ENCODE measurements at places on chromosomes 13 and 19.

DNA sequence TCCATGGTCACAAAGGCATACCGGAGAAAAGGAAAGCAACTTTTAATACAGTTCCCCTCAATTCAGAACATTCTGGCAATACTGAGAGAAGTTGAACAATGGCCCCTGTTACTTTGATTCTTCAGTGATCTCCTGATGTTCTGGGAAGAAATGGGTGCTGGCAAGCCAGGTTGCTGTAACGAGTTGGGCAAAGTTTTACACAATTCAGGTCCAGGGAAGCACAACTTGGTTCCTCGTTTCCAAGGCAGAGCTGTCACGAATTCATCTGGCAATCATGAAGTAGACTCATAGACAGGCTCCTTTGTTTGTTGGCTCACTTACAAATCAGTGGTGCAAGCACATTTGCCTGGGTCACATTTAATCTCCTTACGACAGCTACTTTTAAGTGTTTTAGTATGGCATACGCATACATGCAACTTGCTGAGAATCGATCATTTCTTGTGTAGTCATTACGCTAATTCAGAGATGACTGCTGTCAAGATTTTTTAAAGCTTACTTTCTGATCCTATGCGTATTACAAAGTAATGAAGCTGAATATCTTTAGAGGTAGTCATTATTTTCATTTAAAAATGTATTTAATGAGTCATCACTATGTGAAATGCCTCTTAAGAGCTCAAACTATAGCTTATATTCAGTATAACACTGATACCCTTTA lies 174.7 kb downstream of the GPC5 start:
- no peak for DNase-seq

DNA sequence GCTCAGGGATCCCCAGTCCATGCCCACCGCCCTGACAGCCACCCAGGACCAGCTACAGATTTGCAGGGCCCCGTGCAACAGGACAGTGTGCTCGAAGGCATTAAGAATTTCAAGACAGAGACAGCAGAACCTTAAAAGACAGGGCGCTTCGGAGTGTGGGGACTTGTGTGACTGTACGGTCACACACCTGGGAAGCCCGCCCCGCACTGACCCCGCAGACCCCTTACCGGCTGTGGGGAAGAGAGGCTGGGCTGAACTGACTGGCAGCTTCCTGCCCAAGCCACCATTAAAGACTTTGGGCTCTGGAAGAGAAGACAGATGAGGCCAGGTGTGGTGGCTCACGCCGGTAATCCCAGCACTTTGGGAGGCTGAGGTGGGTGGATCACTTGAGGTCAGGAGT lies 14.4 kb downstream of the STAP2 start:
- DNase-seq, result no peak

DNA sequence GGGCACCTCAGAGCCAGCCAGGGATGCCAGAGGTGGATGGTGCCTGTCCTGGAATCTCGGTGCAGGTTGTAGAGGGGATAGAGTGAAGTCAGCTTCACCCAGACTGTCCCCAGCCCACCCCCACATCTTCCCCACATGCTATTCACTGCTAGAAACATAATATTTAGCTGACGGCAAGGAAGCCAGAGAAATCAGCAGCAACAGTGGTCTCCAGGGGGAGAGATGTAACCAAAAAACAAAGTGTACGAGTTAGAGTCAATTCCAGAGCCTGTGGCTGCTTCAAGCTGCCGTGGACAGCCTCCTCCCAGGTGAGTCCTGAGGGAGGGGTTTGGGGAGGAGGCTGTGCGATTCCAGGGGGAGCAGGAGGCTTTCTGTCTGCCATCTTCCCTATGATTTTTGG lies 97.6 kb downstream of the ZNF536 start:
- no peak for DNase-seq

GRCh38 chr19:50199259-50199555 lies 4.2 kb upstream of the MYH14 start:
- no peak for DNase-seq

- peak; percentile 90 for DNase-seq
Measured at GRCh38 chr13:31162151-31163008, 676 bp upstream of the HSPH1 start.

DNA sequence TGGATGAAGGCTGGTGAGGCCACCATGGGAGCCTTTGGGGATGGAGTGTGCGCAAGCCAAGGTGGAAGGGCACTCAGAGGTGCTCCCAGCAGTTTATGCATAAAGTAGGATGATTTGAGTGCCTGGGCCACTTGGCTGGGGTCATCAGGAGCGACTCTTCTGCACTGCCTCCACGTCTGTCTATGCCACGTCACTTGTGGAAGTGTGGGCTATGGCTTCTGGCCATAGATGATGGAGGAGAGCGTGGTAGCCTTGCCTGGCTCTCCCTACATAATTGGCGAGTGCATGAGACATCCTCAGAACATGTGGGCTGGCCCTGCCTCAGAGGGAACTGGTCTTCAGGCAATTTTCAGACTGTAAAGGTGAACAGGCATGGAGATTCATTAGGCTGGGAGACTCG lies 182.9 kb downstream of the TEX29 start:
- no peak for DNase-seq

GRCh38 chr13:79384022-79384610 lies 21.9 kb downstream of the RBM26 start:
- no peak for DNase-seq

GRCh38 chr13:112700291-112701060 lies 10.6 kb downstream of the ATP11A start:
- no peak for DNase-seq

GRCh38 chr13:27279506-27279905 lies 8.9 kb downstream of the RASL11A start:
- no peak for DNase-seq

- DNase-seq, result no peak
Measured at GRCh38 chr13:72850959-72851677, 69.2 kb downstream of the PIBF1 start.

GRCh38 chr13:37134411-37135041 lies 29.1 kb upstream of the CSNK1A1L start:
- no peak for DNase-seq

- DNase-seq, result no peak
Measured at GRCh38 chr13:31351376-31351775, 151.6 kb downstream of the B3GLCT start.

DNA sequence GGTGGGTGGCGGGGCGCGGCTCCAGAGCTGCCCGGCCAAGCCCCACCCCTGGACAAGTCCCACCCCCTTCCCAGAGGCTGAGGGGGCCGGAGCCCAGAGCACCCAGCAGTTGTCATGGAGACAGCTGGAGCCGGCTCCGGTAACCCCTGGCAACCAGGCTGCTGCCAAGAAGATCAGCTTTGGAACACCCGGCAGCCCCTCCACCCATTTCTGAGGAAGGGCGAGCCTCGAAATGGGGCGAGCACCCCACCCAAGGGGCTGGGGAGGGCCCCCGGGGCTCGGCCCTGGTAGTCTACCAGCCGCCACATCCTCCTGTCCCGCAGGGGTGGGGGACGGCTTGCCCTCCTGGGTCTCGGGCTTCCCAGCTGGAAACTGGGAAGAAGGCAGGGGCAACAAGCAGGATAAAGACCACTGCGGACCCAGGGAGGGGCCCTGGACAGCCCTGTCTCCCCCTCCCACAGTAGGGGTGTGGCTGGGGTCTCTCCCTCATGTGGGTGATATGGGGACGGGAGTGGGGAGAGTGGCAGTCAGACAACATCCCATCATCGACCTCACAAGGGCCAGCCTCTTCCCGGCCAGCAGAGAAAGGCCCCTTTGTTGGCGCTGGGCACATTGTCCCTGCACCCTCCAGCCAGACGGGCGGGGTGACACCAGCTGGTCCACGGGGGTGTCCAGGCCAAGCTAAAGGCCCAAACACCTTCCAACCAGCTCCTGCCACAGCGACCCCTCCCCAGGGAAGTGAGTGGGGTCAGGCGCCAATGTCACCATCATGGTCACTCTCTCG lies 1.5 kb downstream of the CERS1 start:
- DNase-seq, result no peak

DNA sequence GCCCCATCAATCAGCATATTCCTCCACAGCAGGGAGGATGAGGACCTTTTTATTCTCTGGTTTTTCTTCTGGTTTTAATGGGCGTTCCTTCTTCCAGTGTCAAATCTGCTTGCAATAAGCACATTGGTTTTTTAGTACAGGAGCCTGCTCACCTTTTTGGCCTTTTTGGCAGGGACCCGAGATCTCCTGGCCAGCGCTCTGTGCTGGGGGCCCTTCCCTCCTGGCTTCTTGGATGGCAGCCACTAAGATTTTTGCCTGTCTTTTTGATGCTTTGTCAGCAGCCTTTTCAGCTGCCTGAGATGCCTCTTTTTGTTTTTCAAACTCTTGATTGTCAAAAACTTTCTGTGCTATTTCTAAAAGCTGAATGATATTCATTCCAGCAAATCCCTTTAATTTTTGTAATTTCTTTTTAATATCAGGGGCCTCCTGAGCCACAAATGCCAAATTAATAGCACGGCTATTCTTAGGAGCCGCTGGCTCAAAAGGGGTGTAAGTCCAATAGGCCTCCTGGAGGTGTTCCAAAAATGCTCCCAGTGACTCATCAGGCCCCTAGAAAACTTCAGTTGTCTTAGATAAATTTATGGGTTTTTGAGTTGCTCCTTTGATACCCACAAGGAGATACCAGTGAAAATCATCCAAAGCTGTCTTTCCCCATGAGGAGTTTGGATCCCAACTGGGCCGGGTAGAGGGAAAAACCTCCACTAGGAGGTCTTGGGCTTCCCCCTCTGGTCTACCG lies 73.0 kb downstream of the ZNF100 start:
- DNase-seq, result no peak

- no peak for DNase-seq
Measured at GRCh38 chr13:113749507-113749906, 9.5 kb upstream of the TMEM255B start.

DNA sequence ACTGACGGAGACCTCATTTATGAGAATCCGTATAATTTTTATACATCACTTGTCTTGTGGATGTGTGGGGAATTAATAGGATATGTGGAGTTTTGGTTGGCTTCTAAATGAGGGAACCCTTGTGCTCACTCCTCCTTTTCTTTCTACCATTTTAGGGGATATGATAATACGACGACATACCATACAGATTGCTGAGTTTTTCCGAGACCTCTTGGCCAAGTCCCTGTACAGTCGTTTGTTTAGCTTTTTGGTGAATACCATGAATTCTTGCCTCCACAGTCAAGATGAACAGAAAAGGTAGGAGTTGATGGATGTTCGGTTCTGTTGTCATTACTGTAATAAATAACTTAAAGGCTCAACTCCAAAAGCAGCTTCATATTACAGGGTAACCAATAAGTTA lies 335.2 kb downstream of the MYO16 start:
- no peak for DNase-seq

DNA sequence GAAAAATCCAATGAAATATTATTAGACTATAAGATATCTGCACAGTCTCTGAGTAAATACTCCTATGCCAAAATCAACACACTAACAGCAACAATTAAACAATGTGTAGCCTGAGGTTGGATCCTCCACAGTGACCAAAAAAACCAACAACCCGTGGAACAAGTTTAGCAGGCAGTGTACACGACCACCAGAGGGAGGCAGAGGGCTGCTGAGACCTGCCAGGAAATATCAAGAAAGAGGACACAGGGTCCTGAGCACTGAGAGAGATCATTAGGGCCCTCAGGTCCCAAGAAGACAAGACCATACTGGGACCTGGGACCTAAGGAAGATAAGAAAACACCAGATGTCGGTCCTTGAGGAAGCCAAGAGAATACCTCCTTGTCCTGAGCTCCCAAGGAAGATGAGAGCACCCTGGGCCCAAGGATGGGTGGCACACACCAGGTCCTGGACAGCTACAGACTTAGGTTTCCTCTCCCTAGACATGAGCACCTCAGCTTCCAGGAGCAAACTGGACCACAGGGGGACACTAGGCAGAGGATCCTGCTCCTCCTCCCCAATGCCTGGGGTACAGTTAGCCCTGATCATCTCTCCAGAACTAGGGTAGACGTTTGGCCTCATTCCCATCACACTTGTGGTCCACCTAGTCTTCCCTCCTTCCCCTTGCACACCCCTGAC lies 822 bp upstream of the ZNF274 start:
- DNase-seq, result peak; percentile 28

Data from stimulated activated CD8-positive, alpha-beta memory T cell treated with anti-CD3 and anti-CD28 coated beads, Interleukin-4, amount 100 ng/mL, for 24 hours (primary cell).